Cerebellar nuclear complex (tissue), 1 donor: ENCODE measurements at places on chromosomes 4 and X.

DNA sequence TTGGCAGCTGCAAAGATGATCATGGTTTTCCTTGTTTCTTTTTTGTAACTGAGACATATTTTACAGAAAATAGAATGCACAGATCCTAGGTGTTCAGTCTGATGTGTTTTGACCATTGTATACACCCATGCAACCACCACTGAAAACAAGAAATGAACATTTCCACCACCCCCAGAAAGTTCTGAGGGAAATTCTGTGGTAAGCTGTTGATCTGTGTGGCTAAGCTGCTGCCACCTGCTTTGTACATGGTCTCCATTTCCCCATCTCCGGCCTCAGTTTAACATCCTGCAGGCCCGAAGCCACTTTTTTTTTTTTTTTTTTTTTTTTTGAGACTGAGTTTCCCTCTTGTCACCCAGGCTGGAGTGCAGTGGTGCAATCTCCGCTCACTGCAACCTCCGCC lies 65.3 kb downstream of the NYX start:
- DNase-seq, result no peak

- peak; percentile 25 for DNase-seq
Observed at GRCh38 chrX:72121383-72121782, 10.3 kb downstream of the RTL5 start.

GRCh38 chr4:155972098-155972497 lies 18.4 kb upstream of the CTSO start:
- no peak for DNase-seq

- DNase-seq, result no peak
Observed at GRCh38 chr4:182973511-182973911, 56.3 kb upstream of the DCTD start.

DNA sequence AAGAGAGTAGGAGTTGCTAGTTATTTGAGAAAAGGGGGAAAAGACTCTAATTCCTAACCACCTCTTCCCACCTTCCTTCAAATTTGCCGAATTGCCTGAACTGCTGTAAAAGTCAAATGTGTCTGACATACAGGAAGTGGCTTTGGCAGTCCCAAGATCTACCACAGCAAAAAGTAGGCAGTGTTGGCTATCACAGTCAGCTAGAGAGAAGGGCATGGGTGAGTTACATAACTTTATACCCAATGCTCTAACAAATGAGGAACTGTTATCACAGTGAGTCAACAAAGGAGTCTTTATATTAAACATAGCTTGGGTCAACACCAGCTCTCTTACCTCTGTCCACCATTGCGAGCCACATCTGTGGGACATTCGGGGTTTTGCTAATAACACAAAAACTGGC lies 2.4 kb upstream of the MBNL3 start:
- no peak for DNase-seq

GRCh38 chr4:20276848-20277247 lies 25.1 kb downstream of the SLIT2 start:
- DNase-seq, result no peak

GRCh38 chr4:177250056-177250696 lies 59.5 kb upstream of the NEIL3 start:
- peak; percentile 40 for DNase-seq

DNA sequence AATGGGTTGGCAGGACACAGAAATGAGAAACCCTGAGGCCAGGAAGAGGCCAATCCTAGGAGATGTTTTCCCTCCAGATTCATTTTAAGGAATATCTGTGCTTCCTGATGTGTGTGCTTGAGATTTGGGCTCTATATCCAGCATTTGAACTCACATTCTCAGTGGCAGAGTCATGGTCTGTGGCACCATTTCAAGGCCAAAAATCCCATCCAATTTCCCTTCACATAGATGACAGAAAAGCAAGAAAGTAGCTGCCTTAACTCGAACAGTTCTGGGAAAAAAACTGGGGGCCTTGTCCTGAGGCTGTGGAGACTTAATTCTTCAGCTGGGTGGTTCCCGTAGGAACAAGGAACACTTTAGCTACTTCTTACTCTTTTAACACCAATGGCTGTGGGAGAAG lies 27.4 kb downstream of the TAF7L start:
- DNase-seq, result no peak

DNA sequence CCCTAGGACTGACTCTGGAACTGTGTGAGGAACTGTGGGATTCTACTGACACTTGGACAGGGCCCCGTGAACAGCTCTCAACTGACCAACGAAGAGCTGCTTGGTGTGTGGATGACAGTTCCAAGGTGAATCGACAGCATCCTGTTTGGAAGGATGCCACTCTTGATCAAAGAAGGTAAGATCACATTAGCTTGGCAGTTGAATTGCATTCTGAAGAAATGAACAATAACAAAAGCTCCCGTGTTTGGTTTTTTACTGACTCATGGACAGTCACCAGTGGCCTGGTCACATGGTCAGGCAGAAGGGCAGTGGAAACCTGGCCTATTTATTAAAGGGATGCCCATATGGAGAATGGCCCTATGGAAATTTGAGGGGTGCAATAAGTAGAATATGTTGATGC lies 33.1 kb upstream of the GPR34 start:
- DNase-seq, result no peak

DNA sequence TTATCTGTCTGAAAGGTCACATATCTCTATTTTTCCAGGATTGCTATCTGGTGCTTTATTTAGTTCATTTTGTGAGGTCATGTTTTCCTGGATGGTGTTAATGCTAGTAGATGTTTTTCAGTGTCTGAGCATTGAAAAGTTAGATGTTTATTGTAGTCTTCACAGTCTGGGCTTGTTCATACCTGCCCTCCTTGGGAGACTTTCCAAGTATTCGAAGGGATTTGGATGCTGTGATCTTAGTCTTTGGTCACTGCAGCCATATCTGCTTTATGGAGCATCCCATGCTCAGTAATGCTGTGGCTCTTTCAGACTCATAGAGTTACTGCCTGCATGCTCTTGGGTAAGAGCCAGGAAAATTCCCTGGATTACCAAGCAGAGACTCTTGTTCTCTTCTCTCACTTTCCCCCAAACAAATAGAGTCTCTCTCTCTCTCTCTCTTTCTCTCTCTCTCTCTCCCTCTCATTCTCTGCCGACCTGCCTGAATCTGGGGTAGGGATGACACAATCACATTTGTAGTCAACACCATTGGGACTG lies 130.0 kb downstream of the AR start:
- DNase-seq, result no peak

DNA sequence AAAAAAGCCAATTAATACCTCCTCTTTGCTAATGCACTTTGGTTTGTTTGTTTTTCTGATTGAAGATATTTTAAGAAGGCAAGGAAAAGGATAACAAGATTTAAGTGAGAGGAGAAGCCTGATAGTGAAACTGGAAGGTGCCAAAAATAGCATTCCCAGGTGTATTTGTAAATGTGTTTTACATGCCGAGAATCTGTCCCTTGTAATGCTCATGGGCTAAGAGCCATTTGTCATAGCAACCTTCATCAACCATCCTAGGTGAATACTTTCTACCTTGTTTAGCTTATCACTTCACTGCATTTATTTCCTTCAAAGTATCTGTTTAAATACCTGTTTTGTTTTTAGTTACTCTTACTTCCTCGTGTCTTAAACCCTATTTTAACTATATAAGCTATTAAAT lies 127.8 kb downstream of the KCTD8 start:
- DNase-seq, result peak; percentile 5

GRCh38 chrX:44817029-44817428 lies 26.8 kb upstream of the DUSP21 start:
- no peak for DNase-seq

- DNase-seq, result no peak
Observed at GRCh38 chrX:5233830-5234229, 994.8 kb downstream of the NLGN4X start.

- DNase-seq, result no peak
Observed at GRCh38 chr4:141002323-141002805, 130.9 kb downstream of the RNF150 start.

- no peak for DNase-seq
Observed at GRCh38 chrX:45669715-45670340, 469.2 kb upstream of the DIPK2B start.

GRCh38 chr4:74886484-74886883 lies 46.4 kb upstream of the PARM1 start:
- DNase-seq, result no peak

DNA sequence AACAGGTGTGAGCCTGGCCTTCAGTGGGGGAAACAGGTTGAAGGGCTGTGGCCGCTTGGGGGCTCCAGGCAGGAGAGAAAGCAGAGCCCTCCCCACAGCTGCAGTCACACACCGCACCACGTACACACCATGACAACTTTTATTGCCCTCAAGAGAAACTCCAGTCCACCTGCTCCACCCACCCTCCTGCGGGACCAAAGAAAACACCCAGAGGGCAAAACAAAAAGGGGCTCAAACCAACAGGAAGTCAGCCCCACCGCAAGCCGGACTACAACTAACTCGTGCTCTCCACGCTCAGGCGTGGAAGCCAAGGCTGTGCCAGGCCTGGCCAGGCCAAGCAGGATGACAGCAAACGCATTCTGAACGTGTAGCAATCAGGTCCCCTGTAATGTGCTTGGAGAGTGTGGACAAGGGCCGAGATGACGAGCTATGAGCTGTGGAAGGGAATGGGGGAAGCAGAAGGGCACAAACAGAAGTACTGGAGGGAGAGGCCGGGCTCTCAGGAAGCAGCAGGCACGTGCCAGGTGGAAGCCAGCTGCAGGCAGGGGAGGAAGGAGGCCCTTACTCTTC lies 12.7 kb downstream of the SLC6A8 start:
- DNase-seq, result no peak

DNA sequence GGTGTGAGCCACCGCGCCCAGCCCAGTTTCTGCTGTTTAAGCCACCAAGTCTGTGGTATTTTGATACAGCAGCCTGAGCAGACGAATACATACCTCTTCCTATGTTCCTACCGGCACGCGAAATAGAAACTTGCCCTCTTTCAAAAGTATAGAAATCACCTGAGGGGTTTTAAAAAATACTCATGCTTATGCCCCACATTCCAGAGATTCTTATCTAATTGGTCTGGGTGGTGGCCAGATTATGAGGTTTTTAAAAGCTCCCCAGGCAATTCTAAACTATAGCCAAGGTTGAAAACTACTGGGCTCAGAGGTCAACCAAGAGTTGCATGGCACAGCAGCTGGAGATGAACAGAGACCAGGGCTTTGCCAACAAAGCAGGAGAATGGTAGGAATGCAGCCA lies 24.9 kb upstream of the HUWE1 start:
- no peak for DNase-seq

DNA sequence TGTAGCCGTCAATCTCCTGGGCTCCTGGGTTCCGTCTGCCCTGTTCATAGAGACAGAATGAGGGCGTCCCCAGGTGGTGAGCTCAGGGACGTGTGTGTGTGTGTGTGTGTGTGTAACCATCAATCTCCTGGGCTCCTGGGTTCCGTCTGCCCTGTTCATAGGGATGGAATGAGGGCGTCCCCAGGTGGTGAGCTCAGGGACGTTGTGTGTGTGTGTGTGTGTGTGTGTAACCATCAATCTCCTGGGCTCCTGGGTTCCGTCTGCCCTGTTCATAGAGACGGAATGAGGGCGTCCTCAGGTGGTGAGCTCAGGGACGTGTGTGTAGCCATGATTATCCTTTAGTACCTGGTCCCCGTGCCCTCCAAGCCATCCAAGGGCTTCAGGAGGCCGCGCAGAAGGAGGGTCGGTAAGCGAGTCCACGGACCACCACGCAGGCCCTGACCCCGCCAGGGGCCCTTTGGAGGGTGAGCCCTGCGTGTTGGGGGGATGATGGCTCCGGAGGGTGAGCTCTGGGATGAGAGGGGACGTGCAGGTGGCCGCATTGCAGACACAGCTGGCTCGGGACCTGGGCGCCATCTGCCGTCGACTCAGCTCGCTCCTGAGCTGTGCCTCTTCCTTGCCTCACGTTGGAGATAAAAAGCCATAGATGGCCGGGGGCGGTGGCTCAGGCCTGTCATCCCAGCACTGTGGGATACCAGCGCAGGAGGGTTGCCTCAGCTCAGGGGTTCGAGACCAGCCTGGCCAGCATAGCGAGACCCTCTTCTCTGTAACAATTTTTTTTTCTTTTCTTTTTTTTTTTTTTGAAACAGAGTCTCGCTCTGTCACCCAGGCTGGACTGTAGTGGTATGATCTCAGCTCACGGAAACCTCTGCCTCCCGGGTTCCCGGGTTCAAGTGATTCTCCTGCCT lies 5.4 kb upstream of the GTPBP6 start:
- DNase-seq, result no peak

DNA sequence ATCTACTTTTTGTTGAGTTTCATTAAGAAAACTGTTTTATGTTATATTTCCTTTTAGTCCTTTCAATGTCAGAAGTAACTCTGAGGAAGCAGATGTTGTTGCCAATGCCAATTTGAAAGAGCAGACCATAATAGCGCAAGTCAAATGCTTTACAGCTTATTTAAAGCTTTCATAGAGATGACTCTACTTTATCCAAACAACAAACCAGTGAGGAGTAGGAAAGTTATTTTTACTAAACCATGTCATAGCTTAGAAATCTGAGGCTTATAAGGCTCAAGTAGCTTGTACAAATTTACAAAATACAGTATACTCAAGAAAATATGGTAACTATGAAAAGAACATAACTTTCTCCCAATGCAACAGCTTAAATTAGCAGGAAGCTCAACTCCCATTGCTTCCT lies 40.1 kb upstream of the SPOCK3 start:
- DNase-seq, result no peak

GRCh38 chrX:70500826-70501225 lies 56.2 kb downstream of the DLG3 start:
- no peak for DNase-seq

GRCh38 chr4:181693517-181693916 lies 549.7 kb upstream of the TENM3 start:
- no peak for DNase-seq

GRCh38 chr4:54390670-54391069 lies 161.6 kb downstream of the PDGFRA start:
- DNase-seq, result no peak

DNA sequence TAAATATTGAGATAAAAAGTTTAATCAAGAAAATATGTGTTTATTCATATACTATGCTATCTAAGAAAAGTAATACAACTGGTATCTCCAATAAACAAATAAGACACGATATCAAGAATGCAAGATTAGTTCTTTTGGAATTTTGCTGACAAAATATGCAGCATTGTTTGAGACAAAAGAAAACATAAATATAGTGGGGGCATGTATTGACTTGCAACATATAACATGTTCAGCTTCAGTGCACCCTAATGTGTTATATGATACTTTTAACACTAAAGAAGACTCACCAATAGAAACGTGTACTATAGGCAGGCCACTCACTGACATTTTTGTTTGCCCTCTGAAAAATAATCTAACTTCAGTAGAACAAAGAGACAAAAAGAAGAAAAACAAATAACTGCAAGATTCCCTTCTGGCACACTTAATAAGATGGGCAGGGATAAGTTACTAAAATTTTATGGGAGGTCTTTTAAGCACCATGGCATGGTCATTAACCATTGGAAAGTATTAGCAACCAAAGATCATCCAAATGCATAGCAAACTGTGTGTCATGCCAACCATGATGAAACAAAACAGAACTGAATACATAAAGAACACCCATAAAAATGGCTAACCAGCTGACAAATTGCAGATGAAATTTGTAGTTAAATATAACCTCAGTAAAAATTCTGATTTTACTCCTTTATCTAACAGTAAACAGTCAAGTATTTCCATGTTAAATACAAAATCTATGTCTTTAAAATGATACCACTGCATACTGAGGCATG lies 447.9 kb upstream of the FAM241A start:
- DNase-seq, result no peak
